Natural killer cell treated with Interleukin-12 subunit alpha and Interleukin-12 subunit beta and Interleukin-15 and Interleukin-18, amount 100 ng/mL, for 72 hours (primary cell): ENCODE measurements at places on chromosomes 2 and 18. TPM values are rescaled to one million over a fixed set of nuclear protein-coding genes. Genes with fewer than 3 reads are reported as not detected.

CGREF1 gene
- 1.4 TPM for total RNA-seq

LRATD1 gene
- total RNA-seq: not detected

NPHP1 gene
- 0.36 TPM for total RNA-seq

CRYGD gene
- not detected for total RNA-seq

FNDC4 gene
- not detected for total RNA-seq

MAP4K3 gene
- total RNA-seq: 21.0 TPM

DNA sequence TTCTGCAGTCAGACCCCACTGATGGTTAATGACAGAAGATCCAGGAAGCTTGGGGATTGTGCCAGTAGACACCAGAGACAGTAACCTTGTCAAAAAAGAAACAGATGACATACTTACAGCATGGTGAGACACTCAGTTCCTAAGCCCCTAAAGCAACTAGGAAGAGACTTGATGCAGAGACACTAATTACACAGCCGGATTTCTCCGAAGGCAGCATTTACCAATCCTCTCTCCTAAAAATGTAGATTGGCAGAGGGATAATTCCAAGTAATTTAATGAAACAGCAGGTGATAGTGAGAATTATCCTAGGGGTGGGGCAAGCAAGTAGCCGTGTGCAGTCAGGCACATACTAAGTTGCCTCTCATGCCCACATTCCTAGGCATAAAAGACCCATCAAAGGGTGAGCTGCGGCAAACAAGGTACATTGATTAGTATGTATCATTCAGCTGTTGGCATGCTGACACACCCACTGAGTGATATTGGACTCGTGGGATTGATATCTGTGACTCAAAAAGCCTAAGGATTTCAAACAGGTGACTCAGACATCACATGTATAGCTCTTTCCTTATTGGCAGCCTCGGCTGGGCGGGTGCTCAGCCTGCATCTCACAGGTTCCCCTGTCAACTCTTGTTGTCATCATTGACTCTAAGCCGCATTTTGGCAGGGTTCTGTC is 296.7 kb upstream of the ATP5MC3 start:
- no peak for DNase-seq

DNA sequence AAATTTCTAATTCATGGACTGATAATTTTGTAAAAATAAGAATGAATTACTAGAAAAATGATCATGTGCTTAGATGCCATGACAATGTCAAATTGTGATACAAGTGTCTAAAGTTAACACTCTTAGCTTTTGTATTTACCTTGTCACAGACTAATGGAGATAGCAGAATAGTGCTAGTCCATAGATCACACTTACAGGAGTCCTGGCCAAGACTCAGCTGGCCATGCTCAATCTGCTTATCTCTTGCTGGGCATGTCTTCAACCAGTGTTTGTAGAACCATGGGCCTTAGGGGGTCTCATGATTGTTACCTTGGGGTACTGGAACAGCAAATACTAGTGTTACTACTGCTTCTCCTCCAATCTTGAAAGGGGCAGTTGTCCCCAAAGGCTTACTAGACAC is 44.0 kb downstream of the TET3 start:
- DNase-seq: no peak

DNA sequence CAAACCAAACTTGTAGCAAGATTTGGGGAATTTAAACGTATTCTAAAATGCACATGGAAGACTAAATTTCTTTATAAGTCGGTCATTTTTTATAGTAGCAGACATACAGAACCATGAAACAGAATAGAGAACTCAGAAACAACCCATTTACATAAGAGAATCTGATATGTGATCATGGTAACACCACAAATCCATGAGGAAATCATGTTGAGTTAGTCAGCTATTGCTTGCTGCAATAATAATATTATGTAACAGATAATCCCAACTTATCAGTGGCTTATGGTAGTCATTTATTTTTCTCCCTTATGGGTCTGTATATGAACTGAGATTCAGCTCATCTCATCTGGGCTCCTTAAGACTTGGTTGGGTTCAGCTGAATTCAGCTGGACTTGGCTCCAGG is 103.4 kb upstream of the SERTAD2 start:
- DNase-seq: no peak

DNA sequence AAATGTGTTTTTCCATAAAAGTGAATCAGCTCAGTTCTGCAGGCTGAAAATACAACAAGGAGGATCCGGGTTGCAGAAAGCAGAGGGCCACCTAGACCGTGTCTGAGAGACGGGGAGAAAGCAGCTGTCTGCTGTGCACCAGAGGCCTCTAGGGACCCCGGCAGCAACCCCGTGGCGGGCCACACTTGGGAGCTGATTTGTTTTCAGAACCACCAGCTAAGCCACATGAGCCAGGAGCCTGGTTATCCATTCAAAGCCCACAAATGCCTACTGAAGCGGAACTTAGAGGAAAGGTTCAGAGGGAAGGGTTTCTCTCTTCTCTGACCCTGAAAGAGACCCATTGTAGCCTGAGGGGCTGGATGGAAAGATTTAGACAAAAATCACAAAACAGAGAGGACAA is 28.4 kb upstream of the ID2 start:
- DNase-seq: no peak

DNA sequence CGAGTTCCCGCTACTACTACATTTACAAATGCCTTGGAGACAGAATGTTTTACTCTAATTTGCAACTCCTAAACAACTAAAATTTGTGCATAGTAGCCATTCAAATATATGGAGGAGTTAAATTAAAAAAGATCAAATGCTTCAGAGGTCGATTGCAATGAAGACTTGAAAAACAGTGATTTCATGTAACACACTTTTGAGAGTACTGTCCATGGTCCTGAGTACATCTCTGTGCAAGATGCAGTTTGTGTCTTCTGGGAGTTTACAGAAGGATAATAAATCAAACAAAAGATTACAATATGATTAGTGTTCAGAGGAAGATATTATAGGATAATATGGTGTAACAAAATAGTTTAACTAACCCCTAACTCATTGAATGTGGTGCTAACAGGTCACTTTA is 894.7 kb downstream of the TMEM182 start:
- no peak for DNase-seq

DNA sequence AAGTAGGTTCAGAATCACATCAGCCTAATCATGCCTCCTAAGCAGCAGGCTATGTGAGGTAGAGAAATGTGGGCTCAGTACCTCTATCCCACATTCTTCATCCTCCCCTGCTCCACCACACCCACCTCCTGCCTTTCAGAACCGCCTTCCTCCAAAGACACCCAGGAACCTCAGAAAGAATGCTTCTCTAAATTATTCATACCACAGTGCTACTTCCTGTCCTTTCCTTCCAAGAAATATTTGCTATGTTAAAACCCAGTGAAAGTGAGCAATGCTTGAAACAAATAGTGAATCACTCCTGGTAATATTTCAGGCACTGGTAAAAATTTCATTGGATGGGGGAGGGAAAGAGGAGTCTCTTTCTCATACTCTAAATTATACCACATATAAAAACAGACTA is 24.0 kb upstream of the CREB1 start:
- DNase-seq: no peak

DNA sequence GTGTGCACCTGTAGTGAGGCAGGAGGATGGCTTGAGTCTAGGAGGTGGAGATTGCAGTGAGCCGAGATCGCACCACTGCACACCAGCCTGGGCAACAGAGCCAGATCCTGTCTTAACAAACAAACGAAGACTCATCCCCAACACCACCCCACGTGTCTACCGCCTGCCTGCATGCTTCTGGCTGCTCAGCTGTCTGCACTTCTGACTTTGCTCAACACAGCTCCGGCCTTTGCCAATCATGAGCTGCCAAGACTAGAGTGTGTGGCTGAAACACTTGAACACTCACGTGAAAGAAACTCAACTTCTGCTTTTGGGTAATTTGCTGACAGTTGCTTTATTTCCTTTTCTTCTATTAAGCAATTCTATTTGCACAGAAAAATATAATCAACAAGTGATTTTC is 32.1 kb upstream of the SP3 start:
- DNase-seq: no peak

DNA sequence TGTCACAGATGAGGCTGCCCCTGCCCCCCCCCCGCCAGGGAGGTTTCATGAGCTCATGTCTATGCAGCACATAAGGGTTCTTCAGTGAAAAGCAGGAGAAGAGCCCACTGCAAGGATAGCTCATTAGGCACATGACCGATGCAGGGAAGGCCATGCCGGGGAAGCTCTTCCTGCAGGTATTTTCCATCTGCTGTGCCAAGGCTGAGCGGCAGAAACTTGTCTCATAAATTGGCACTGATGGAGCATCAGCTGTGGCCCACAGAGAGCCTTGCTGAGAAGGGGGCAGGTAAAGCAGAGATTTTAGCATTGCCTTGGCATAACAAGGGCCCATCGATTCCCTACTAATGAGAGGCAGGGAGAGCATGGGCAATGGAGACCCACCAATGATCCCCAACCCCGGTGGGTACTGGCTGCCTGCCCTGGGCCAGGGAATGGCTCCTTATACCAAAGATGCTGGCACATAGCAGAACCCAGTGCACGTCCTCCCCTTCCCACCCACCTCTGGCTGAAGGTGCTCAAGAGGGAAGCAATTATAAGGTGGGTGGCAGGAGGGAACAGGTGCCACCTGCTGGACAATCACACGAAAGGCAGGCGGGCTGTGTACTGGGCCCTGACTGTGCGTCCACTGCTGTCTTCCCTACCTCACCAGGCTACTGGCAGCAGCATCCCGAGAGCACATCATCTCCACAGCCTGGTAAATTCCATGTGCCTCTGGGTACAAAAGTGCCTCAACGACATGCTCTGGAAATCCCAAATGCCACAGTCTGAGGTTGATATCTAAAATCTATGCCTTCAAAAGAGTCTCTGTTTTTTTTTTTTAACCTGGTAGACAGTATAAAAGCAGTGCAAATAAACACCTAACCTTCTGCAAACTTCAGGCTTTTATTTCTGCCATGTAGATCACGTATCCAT is 41.4 kb downstream of the STEAP3 start:
- DNase-seq: no peak

DNA sequence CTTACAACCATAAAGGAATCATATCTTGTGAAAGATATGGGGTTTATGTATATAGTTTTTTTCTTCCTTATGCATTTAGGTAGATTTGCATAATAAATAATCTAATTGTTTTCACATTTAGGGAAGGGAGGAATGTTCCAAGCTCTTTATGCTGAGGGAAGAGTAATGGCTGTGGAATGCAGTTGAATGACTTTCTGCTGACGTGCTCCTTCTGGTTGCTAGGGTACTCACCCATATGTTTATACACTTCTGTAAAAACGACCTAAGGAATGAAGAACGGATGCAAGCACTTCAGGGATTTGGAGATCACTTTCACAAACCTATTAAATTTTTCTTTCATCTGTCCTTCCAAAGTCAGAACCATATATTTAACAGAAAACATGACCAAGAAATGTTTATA is 29.2 kb upstream of the PPP4R1 start:
- DNase-seq: no peak

DNA sequence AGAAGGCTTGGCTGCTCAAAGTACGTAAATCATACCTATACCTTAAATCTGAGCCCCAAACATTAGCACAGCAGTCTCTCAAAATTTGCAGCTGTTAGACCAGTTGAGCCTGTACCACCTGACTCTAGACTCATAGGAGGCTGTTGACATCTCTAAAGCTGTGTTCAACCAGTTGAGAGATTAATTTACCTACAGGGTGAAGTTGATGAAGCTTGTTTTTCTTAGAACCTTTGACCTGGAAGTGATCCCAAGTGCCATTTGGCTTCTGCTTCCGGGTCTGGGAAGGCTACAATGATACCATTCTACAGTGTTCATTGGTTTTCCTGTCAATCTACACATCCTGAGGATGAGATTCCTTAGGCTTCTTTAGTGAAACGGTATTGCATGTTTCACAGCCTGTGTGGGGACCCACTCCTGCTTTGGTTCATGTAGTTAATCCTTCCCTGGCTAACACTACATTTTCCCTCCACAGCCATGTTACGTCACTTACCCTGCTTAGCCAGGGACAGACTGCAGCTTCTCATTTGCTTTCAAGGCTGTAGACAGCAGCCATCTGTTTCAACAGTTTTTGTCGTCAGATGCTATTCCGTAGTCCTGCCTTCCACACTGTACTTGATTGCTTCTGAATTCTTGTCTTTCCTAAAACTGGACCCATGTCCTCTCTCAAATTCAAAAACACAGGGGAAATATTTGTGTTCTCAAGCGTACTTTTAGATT is 4.7 kb upstream of the IL1RL2 start:
- no peak for DNase-seq

- no peak for DNase-seq
Measured at GRCh38 chr2:56749152-56749752, 565.5 kb downstream of the CCDC85A start.

DNA sequence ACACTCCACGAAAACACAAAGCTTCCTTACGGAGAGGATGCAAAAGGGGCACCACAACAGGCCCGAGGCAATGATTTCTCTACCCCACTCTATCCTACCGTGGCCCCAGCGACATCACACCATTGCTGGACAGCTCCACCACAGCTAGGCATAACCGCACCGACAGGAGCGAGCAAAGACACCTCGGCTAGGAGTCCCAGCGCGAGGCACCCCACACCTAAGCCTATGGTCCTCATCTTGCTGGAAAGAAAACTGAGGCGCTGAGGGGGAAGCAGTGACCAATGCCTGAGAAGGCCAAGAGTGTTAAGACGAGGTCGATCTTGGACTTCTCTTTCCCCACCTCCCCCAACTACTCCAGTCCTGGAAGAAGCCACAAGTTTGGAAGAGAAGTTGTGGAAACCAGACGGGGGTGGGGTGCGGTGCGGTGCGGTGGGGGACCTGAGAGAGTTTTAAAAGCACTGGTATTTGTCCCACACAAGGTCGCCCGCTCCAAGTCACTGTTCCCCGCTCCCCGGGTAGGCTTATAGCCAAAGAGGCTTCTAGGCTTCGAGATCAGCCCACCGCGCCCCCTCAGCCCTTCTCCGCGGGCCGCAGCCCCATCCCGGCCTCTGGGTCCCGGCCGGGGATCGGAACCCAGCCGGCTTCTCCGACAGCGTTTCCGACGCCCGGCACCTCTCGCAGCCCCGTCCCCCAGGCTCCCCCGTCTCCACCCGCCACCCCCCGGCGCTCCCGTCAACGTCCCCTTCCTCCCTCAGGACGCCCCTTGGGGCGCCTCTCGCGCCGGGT is 766 bp downstream of the PDE6D start:
- DNase-seq: no peak
